Caco-2 (cell line): ENCODE measurements at places on chromosomes 3 and 15. TPM values are rescaled to one million over a fixed set of nuclear protein-coding genes. Genes with fewer than 3 reads are reported as not detected.

GRCh38 chr3:30500666-30501399 lies 105.6 kb upstream of the TGFBR2 start:
- H3K27me3 ChIP-seq, result no peaks in the 10 kb centered on the region
- no peak for DNase-seq
- peak overlapping the region; percentile 7 for H3K27ac ChIP-seq
- no peak overlapping the region for H3K4me3 ChIP-seq

- DNase-seq, result no peak
- no peak overlapping the region for H3K27ac ChIP-seq
- H3K27me3 ChIP-seq, result no peaks in the 10 kb centered on the region
- H3K36me3 ChIP-seq, result no peaks in the 10 kb centered on the region
- H3K4me3 ChIP-seq, result no peak overlapping the region
- no peaks in the 10 kb centered on the region for H3K4me1 ChIP-seq
Measured at GRCh38 chr3:88311826-88312225, 162.1 kb downstream of the C3orf38 start.

The ARL14 gene
- total RNA-seq, result 0.81 and 0.84 TPM in 2 replicates

The DOCK3 gene
- 0.05 and 0.09 TPM in 2 replicates for total RNA-seq

- no peak overlapping the region for H3K27ac ChIP-seq
- H3K4me3 ChIP-seq, result no peak overlapping the region
- no peaks in the 10 kb centered on the region for H3K27me3 ChIP-seq
- no peak for DNase-seq
Measured at GRCh38 chr3:127100459-127101410, 92.2 kb upstream of the PRR23E start.
